Pulmonary artery endothelial cell (primary cell): ENCODE measurements at places on chromosomes 2 and 18.
A peak's percentile ranks its signal among the peaks of the same experiment; 100 is the strongest.

GRCh38 chr18:45059695-45060094, 379.0 kb downstream of the SETBP1 start:
- no peak for DNase-seq

- DNase-seq: no peak
Measured at GRCh38 chr2:3641181-3641580, 16.8 kb upstream of the ALLC start.

DNA sequence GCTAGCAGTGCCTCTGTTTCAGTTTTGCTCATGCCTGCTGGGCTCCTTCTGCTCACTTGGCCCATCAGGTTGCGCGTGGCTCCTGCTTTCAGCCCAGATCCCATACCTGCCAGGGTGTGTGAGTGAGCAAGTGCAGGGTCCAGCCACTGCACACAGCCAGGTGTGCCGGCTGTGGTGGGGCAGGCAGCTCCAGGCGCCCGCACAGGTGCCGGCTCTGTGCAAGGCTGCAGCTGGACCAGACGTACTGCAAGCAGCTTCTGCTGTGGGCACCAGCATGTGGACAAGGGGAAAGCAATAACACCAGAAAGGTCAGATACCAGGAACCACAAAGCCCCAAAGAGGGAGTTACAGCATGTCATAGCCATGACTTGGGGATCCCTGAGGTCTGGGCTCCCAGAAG, 5.6 kb upstream of the PCARE start:
- no peak for DNase-seq

DNA sequence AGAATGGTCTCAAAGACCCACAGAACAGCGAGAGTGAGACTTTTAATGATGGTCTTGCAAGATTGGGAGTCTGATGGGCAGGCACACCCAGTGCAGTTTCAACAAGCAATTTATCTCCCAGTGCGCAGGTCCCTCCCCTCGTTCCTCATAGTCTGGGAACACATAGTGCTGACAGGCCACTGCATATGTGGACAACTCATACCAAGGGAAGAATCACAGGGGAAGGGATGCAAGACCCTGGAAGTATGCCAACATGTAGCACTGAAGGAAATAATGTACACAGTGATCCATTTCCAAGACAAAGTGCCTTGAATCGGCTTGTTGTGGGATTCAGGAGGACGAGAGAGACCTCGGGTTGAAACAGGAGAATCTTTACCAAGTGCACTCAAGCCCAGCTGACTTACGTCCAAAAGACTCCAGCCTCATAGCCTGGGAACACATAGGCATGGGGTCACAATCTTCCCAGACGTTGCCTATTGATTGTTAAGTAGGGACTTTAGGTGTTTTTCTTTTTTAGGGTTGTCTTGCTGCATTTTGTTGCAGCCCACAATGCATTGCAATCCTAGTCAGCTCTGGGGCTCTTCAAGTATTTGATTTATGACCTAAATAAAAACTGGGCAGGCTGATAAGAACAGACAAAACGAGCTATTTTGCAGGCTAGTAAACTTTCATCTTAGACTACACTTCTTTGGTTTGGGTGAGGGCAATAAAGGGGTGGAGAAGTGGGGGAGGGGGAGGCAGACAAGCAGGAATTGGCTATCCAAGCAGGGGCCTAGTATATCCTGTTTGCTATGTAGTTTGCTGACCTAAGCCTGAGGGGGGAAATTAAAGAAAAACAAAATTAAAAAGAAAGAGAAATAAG, 24.7 kb upstream of the SERPINB5 start:
- DNase-seq: no peak

GRCh38 chr2:229526951-229527350, 187.4 kb downstream of the DNER start:
- no peak for DNase-seq

- DNase-seq: no peak
Measured at GRCh38 chr18:21593540-21594257, 6.8 kb downstream of the ESCO1 start.

- DNase-seq: no peak
Measured at GRCh38 chr18:22594155-22594690, 176.5 kb upstream of the CTAGE1 start.

GRCh38 chr18:54946149-54946581, 13.1 kb downstream of the CCDC68 start:
- DNase-seq: no peak

DNA sequence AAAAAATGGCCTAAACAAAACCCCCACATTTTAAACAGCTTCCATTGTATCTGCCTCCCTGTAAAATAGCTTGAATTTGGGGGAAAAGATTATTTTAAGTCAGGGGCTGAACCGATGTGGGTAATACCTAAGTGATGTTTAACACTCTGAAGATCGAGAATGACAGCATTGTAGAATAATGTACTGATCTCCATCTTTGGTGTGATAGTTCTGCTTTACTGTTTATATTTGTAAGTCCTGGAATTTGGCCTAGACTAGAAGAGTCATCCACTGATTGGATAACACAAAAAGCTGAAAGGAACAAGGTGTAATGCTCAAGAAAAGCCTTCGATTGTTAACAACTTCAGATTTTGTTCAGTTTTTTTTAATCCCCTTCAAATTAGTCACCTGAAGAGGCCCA, 53.8 kb upstream of the CCDC68 start:
- no peak for DNase-seq

DNA sequence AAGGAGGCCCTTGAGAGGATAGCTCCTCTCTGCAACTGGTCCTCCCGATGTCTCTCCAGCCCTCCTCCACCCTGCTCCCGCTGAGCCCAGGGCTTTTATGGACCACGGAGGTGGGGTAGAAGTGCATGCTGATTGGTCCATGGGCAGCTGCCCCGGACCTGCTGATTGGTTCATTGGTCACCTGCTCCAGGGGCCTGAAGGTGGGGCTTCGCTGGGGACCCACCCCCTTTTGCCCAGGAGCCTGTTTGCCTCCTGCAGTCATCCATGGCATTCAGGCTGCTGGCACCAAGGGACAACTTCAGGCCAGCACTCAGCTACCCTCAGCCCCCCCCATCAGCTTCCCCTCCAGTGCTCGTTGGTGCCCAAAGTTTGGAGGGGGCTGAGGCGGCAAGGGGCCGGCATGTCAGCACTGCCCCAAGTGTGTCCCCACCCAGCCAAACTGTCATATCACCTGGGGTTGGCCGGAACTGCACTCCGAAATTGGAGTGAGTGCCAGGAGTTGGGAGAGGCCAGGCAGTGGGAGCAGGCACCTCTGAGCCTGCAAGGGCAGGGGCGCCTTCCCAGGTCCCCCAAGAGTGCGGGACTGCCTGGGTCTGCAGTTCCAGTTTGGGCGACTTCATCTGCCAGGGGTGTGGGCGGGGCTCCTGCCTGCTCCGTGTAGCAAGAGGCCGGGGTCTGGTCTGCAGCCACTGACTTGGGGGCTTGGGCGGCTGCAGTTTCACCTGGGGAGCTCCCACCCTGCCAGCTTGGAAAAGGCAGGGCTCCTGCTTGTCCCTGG, 288.9 kb downstream of the RDH14 start:
- no peak for DNase-seq

GRCh38 chr2:7706791-7707190, 789.6 kb downstream of the RNF144A start:
- no peak for DNase-seq

DNA sequence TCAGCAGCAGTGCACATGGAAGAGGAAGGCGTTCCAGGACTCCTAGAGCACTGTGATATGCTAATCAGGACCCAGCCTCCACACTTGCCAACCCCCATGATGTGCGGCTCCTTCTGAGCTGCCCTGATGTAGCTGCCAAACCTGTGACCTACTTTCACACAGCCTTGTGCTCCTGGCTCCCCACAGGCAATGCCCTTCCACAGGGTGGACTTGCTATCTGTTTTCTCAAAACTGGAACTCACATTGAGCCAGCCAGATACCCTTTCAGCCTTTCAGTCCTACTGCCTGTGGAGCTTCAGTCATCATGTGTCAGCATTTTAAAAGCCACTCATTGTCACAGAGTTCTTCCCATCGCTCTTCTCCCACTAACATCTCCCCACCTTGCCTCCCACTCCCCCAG, 181.6 kb downstream of the AFF3 start:
- no peak for DNase-seq

GRCh38 chr2:224363281-224363680, 38.6 kb downstream of the FAM124B start:
- no peak for DNase-seq

GRCh38 chr2:160465406-160465805, 28.2 kb downstream of the RBMS1 start:
- no peak for DNase-seq

- DNase-seq: no peak
Measured at GRCh38 chr2:207813221-207813916, 43.7 kb upstream of the FZD5 start.

DNA sequence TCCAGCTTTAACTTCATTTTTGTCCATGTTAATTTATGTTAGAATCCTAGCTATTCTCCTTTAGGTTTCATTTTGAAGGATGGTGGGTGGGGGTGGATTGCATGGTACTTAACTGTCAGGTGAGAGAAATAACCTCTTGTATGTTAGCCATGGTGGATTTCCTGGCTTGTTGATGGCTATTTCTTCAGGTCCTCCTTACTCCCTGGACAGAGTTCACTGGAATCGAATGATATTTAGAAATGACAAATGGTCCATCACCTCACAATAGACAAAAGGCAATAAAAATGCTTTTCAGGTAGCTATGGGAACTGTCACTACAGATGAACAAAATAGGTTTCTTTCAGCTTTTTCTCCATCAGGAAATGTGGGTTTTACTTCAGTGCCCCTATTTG, 91.7 kb downstream of the EML6 start:
- no peak for DNase-seq

- no peak for DNase-seq
Measured at GRCh38 chr2:30310955-30311354, 79.6 kb downstream of the LBH start.

- DNase-seq: no peak
Measured at GRCh38 chr2:152330235-152330866, 4.6 kb upstream of the FMNL2 start.

- no peak for DNase-seq
Measured at GRCh38 chr2:232874677-232875223, 4.7 kb downstream of the SNORC start.

DNA sequence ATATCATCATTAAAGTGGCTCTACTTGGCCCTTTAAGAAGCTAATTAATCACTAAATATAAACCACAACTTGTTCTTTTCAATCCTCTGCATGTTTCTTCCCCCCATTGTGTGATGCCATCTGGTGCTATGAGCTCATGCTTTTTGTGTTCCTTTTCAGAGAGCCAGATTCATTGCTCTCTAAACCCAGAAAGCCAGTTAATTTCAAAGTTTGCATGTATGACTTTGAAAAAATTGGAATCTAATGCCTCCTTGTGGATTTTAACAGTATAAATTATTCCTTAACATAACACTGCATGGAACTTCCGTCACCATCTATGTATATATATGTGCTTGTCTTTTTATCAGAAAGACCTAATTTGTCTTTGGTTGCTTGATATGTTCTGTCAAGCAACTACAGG, 31.1 kb downstream of the TMEM178A start:
- peak; percentile 71 for DNase-seq

GRCh38 chr2:235563056-235563910, 69.4 kb downstream of the AGAP1 start:
- no peak for DNase-seq

DNA sequence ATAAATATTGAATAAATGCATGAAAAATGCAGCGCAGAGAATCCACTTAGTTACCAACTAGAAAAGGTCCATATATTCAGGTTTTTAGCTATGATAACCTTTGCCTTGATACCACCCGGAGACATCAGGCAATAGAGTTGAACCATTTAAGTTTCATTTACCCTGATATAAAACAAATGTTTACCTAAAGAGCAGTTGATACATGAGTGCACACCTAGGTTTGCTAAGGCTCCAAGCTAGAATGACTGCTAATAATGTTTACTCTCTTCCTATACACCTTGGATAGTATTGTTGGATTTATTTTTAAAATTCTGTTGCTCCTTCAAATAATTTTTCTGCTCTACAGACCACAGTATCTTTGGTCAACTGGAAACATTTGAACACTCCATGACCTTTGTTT, 1463.6 kb downstream of the LRP1B start:
- DNase-seq: no peak
